ENCODE measurements at places on chromosomes 4 and X. TPM values are rescaled to one million over a fixed set of nuclear protein-coding genes. Genes with fewer than 3 reads are reported as not detected.

DNA sequence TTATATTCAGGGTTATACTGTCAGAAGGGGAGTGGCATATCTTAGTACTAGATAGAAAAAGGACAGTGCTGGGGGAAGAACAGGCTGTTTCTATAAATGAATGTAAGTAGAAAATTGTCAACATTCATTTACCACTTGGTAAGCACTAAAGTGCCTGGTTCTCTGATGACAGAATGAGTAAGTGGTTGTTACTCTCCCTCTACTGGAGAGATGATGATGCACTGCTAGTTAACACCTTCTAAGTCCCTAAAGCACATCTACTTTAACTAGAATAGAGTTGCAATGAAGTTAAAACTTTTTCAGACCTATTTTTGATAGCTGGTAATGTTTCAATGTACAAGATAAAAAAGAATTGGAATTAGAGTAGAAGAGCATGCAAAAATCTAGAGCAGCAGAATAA lies 214.5 kb downstream of the KLHL4 start:
- DNase-seq = no peak

GRCh38 chr4:181998398-181999295 lies 244.6 kb upstream of the TENM3 start:
- no peak for DNase-seq

The AFF2 gene
- polyA plus RNA-seq = 0.24 TPM

The KIAA0232 gene
- 18.8 TPM for polyA plus RNA-seq

The CT47B1 gene
- not detected for polyA plus RNA-seq
